ENCODE measurements at places on chromosomes 1 and 21.

DNA sequence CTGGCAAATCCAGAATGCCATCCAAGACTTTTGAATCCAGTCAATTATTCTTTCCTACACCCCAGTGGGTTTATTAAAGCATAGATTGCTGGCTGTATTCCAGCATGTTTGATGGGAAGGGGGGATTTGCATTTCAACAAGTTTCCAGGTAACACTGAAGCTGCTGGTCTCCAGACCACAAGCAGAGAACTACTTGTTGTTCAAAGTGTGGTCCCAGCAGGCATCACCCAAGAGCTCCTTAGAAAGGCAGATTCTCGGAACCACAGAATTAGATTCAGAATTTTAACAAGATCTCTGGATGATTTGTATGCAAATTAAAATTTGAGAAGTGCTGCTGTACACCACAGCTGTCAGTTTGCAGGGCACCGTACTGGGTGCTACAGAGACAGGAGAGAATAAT, 216.3 kb upstream of the FAM78B start:
- no peak for DNase-seq

- no peak for DNase-seq
Observed at GRCh38 chr1:64328193-64328592, 124.8 kb downstream of the UBE2U start.

DNA sequence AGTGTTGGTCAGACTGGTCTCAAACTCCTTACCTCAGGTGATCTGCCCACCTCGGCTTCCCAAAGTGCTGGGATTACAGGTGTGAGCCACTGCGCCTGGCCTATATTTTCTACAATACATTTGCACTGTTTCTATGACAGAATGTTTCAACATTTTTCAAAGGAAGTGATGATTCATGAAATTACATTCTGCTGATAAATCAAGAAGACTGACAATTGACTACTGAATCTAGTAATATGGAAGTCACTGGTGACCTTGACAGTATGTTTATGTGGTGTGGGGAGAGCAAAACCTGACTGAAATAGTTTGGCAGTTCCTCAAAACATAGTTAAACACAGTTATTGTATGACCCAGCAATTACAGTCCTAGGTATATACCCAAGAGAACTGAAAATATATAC, 18.1 kb downstream of the LRIF1 start:
- DNase-seq = no peak

GRCh38 chr1:211633524-211633846, 41.9 kb downstream of the NEK2 start:
- no peak for DNase-seq

DNA sequence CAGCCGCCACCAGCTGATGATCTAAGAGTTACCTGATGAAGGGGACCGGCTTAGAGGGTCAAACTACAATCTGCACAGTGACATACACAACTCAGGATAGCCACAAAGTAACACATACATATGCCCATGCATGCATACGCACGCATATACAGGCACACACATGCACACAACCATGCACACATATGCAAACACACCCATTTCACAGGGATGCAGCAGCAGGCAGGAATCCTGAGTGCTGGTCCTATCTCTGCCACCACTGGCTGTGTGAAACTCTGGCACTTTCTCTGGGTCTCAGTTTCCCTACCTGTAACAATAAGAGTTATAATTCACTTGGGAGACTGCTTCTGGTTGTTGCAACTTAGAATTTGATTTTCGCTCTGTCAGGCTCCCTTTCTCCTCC, 520.2 kb downstream of the PTPRU start:
- no peak for DNase-seq

- DNase-seq = no peak
Observed at GRCh38 chr1:165129568-165130164, 226.8 kb downstream of the LMX1A start.

- no peak for DNase-seq
Observed at GRCh38 chr1:19385221-19385620, 73.1 kb downstream of the SLC66A1 start.

- no peak for DNase-seq
Observed at GRCh38 chr1:58033311-58033710, 513.2 kb downstream of the OMA1 start.

- no peak for DNase-seq
Observed at GRCh38 chr1:111234258-111234657, 6.7 kb downstream of the CHI3L2 start.

- DNase-seq = no peak
Observed at GRCh38 chr1:51264451-51264850, 28.4 kb downstream of the RNF11 start.

- DNase-seq = no peak
Observed at GRCh38 chr1:85200463-85201339, at the start of gene SYDE2. SYDE2 (minus strand) TSS chr1:85201016; CDS start chr1:85200996, 20 bp downstream.

- no peak for DNase-seq
Observed at GRCh38 chr1:22860414-22860800, 112.3 kb downstream of the LACTBL1 start.

GRCh38 chr1:153538315-153538821, 2.4 kb downstream of the S100A5 start:
- DNase-seq = peak; percentile 39

DNA sequence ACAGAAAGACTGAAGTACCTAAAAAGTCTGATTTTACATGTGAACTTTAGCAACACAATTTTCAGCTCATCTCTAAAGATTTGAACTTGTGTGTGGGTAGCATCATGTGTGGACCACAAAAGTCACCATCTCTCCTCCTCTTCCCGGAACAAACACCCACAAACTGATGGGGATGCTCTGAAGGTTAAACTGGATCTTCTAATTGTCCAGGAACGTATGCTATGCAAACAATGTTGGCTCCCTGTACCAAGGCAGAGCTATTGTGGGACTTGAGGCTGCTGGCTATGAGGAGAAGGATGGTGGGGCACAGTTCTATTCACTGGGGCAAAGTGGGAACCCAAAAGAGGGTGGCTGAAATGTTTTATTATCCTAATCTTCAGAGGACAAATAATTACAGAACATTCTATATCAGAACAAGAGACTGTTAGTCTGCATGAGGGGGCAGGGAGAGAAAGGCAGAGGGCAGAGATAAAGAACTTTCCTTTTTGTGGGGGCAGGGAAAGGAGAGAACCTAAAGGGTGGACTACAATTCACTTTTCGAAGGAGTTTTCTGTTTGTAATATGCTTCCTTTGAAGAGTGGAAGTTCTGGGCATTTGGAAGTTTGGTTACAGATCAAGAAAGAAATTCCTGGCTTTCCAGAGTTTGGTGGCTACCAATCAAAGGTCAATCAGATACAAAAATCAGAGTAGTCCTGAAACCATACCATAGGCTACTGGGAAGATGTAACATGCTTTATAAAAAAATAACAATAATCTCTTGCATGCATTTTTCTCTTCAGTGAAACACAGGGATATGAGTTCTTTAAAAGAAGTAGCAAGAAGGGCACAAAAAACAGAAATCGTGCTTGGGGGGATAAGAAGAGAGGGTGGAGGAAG, 62.9 kb downstream of the GADD45A start:
- no peak for DNase-seq

DNA sequence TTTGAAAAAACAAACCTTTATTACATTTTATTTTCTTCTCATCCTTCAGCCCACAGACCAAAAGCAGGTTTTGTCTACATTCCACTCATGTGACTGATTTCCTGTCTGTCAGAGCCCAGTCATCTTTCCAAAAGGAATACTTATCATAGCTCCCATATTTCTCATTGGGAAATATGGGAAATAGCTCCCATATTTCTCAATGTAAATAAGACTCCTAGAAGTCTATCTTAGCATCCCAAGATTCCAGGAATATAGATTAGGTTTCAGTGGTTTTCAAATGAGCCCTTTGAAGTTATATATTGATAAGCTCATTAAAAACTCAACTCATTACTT, 19.1 kb upstream of the NRDC start:
- DNase-seq = no peak

- DNase-seq = no peak
Observed at GRCh38 chr1:165253818-165254254, 102.7 kb downstream of the LMX1A start.

DNA sequence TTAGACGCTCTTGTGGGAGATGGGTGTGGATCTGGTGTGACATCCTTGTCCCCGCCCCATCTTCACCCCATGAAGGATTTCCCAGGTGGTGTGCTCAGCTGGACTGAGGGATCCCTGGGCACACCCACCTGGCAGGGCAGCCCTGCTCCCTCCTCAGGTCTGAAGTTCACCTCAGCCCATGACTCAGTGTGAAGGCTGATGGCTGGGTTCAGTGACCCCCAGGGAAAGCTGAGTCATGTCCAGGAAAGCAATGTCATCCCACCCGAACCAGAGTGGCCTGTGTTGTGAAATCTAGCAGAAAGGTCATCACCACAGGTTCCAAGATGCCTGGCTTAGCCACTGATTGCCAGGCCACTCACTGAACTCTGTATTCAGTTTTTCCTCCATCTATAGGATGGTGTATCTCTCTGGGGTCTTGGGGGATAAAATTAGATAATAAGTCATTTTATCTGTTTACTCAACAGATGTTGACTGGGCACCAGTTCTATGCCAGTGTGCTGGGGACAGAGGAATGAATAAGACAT, 97.7 kb upstream of the JUN start:
- DNase-seq = no peak

- peak; percentile 24 for DNase-seq
Observed at GRCh38 chr1:212432661-212433576, at the start of gene NENF. NENF (plus strand) TSS chr1:212432920; CDS start chr1:212432944, 24 bp downstream.

- DNase-seq = no peak
Observed at GRCh38 chr1:65469889-65470340, 49.4 kb downstream of the LEPR start.

DNA sequence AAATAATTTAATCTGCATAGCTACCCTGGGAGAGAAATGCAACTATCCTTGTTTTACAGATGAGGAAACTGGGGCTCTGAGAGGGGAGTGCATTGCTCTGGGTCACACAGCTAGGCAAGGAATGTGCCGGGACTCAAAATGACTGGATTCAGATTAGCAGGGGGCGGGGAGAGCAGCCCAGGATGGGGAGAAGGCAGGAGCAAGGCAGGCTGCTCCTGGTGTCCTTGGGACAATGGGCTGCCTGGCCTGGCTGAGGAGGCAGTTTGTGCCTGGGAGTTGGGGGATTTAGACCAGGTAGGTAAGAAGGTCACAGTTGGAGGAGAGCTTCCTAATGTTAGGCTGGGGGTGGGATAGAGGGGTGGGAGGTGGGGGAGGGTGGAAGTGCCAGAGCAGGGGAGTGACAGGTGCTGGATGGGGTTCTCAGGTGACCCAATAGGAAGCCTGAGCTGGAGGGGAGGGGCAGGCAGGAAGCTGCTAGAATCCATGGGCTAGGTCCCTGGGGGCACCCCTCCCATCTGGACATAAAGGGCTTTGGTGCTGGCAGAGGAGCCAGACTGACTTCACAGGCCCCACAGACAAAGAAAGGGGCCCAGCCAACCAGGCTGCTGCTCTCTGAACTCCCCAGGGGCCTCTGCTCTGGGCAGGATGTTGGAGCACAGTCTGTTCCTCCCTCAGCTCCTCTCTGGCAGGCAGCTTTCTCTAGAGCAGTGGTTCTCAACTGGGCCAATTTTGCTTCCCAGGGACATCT, 29.0 kb downstream of the TRIM62 start:
- DNase-seq = peak; percentile 94

- no peak for DNase-seq
Observed at GRCh38 chr1:9413071-9413876, 120.6 kb downstream of the SPSB1 start.

GRCh38 chr1:155339515-155340097, 18.9 kb downstream of the RUSC1 start:
- no peak for DNase-seq

DNA sequence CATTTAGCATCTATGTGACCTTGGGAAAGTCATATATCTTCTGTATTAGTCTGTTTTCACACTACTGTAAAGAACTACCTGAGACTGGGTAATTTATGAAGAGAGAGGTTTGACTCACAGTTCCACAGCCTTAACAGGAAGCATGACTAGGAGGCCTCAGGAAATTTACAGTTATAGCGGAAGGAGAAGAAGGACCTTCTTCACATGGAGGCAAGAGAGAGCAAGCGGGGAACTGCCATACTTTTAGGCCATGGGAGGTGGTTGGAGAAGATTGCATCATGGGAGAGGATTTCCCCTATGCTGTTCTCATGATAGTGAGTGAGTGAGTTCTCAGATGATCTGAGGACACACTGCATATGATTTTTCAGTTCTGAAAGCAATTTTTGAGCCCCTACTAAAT, 87.9 kb downstream of the CLEC20A start:
- DNase-seq = no peak

- no peak for DNase-seq
Observed at GRCh38 chr1:239317948-239318347, 68.4 kb upstream of the CHRM3 start.

DNA sequence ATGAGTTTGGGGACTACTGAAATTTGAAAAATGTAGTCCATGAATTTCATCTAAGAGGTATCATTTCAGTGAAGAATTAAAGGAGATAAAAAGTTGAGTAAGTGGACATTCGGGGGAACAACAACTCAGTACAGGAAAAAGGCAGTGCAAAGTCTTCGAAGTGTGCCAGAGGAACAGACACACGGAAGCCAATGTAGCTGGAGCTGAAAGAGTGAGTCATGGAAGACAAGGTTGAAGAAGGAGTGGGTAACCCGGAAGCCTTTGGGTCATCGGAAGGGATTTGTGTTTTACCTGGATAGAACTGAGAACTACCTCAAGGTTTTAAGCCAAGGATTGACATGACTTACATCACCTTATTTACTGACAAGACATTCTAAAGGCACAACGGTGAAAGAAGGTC, 733.4 kb downstream of the NCAM2 start:
- DNase-seq = no peak

DNA sequence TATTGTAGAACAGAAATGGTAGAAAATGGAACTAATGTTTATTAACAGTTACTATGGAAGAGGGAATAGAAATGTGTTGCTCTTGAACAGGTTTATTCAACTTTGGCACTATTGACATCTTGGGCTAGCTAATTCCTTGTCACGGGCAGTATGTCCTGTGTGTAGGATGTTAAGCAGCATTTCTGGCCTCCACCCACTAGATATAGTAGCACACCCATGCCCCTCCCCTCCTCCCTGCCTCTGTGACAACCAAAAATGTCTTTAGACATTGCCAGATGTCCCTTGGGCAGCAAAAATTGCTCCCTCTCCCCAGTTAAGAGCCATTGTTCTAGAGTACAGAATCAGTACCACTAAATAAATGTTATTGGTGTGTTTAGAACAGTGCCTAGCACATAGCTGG, 91.4 kb upstream of the TPTE start:
- no peak for DNase-seq

GRCh38 chr1:157968508-157968907, 24.9 kb upstream of the KIRREL1 start:
- no peak for DNase-seq

- DNase-seq = no peak
Observed at GRCh38 chr1:35111106-35111505, 31.9 kb downstream of the ZMYM1 start.

GRCh38 chr1:6086762-6087376, 41.2 kb downstream of the KCNAB2 start:
- no peak for DNase-seq

DNA sequence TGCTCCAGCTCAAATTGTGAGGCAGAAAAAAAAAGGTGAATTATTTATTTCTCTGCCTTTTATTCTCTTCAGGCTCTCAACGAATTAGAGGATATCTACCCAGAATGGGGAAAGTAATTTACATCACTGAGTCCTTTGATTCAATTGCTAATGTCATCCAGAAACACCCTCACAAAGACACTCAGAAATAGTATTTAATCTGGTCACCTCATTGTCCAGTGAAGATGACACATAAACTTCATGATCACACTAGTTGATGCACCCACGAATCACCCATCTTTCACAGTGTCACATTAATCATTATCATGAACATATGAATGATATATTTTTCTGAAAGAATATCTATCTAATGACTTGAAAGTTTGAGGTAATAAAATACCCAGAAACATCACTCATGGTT, 868.5 kb downstream of the BRINP3 start:
- DNase-seq = no peak

Measured in NCI-H1436 treated with DMSO at 0.1 percent for 48 hours (cell line).